Activated CD4-positive, alpha-beta T cell treated with anti-CD3 and anti-CD28 coated beads, Interleukin-2, amount 50 U/mL, for 4 hours (primary cell): ENCODE measurements at places on chromosomes 12 and 14.

GRCh38 chr12:50251619-50252252 lies 31.6 kb downstream of the LIMA1 start:
- no peak for DNase-seq

GRCh38 chr12:11524446-11524845 lies 125.0 kb upstream of the ETV6 start:
- no peak for DNase-seq

- DNase-seq: no peak
These were observed 20.8 kb downstream of the SIVA1 start for GRCh38 chr14:104773505-104774452.

DNA sequence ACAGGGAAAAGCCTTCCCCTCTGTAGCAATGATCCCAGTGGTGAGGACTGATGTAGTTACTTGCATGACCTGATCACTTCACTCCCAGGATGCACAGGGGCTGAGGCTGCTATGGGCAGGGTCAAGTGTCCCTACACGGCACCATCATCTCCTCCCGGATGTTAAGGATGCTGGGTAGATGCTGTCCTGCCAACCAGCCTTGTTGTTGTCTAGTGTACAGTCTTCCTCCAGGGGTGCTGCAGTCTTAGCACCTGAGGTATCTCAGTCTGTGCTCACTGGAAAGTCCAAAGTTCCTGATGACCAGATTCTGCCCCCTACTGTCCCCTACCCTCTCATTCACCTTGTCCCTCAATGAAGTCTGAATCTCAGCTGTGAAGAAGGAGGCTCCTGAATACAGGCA lies 20.1 kb downstream of the CPM start:
- no peak for DNase-seq

- DNase-seq: no peak
These were observed 336.4 kb upstream of the FBXO33 start for GRCh38 chr14:39768589-39768988.

DNA sequence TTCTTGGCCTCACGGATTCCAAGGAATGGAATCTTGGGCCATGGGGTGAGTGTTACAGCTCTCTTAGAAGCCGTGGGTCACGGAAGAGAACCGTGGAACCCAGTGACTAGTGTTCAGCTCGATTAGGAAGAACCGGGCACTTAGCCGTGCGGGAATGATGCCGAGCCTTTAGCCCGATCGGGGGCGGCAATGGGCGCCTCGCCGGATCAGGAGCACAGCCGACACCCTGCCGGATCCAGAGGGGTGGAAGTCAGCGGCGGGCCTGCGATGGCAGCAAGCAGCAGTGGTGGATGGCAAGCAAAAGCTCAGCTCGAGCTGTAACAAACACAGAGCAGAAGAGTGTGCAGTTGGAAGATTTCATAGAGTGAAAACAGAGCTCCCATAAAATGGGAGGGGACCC lies 21.1 kb upstream of the ULK1 start:
- DNase-seq: no peak

- DNase-seq: no peak
These were observed 3.0 kb downstream of the GALNT6 start for GRCh38 chr12:51388069-51388799.
